Lung microvascular endothelial cell (primary cell): ENCODE measurements at places on chromosomes 11 and 22.

GRCh38 chr11:16863389-16863788 is 124.9 kb downstream of the C11orf58 start:
- no peak for DNase-seq

DNA sequence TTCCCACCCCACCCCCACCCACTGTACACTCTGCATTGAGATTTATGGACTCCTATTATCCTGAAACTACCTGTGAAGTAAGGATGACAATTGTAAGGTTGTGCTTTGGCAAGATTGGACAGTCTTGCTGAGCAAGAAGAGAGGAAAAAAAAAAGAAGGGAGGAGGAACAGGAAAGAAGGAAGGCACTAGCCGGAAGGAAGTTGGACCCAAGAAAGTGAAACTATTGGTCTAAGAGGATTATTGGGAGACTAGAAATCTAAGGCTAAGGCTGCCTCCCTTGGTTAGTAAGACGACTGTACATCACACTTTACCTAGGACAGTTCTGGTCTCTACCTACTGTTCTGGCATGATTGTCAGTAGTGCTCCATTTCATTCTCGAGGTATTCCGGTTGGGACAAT is 12.1 kb upstream of the TRIM44 start:
- no peak for DNase-seq

DNA sequence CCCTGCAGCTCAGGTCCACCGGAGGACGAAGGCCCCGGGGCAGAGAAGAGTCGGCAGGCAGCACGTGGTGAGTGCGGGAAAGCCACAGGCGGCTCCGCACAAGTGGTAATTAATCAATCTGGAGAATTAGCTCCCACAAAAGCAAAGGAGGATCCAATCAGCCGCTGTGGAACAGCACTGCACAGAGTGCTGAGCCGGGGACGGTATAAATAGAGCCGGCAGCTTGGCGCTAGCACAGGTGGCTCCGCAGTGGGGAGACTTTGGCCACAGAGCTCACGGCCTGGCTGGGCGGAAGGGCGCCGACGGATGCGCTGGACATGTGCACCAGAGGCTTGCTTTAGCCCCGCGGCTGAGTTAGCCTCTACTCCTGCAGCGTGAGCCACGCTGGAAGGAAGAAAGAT is 48.9 kb downstream of the IGSF9B start:
- no peak for DNase-seq

DNA sequence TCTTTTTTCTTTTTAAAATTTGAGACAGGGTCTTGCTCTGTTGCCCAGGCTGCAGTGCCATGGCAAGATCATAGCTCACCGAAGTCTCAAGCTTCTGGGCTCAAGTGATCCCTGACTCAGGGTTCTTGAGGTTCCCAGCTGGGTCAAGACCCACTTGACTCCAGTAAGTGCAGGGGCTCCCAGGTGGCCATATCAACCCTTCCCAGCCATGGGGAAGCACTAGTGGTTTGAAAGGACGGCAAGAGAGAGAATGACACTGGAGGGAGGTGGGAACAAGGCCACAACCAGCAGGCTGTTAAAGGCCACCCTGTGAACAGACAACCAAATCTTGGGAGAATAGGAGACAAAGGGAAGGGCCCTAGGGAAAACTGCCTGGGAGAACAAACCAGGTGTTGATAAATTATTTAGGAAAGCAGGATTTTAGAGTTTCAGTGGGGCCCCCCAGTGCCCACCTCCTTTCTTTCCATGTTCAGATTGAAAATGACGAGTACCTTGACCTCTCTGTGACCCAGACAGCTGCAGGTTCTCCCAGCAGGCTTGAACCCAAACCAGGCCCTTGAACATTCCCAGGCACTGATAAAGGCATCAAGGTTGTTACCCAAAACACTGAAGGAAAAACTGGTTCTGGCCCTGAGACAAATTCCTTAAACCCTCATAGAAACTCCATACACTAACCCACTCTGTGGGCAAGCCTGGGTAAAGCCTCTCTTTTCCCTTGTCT is 28.8 kb downstream of the KLHL22 start:
- DNase-seq, result no peak

DNA sequence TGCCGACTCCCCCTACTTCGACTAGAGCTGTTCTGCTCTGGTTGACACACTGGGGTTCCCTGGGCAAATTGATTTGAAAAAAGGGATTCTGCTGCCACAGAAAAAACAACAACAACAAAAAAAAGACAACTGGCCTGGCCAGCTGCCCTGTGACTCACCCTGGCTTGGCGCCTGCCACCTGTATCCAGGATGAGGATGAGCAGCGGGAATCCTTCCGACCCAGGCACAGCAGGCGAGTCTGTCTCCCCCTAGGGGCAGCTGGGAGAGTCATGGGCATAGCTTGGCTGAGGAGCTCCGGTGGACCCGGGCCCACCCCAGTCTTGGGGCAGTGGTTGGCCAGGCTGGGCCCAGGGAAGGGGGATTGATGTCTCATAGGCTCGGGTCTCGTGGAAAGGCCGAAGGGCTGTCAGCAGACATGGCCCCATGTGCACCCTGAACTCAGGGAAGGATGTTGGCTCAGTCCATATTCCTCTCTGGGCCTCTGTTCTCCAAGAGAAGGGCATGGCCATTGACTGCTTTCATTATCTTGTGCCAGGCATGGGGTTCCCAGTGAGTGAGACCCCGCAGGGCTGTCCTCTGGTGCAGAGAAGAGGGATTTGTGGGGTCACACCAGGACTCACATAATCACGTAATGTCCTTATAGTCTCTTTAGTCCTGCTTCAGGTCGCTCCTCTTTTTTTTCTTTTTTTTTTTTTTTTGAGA is 10.4 kb upstream of the SUN2 start:
- peak; percentile 54 for DNase-seq

DNA sequence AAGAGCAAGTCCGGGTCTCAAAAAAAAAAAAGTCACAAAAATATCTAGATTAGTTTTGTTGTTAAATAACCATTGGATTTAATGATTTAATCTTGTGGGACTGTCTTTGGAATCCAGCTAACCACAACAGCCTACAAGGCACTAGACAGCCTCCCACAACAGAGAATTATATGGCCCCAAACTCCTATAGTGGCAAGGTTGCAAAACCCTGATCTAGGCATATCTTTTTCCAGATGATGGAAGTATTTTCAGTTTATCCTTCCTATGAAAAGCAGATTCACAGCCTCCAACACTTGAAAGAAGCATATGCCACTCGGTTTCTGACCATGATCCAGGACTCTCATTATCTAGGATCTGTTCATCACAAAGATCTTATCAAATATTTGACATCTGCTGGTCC is 5.4 kb upstream of the C11orf87 start:
- no peak for DNase-seq

DNA sequence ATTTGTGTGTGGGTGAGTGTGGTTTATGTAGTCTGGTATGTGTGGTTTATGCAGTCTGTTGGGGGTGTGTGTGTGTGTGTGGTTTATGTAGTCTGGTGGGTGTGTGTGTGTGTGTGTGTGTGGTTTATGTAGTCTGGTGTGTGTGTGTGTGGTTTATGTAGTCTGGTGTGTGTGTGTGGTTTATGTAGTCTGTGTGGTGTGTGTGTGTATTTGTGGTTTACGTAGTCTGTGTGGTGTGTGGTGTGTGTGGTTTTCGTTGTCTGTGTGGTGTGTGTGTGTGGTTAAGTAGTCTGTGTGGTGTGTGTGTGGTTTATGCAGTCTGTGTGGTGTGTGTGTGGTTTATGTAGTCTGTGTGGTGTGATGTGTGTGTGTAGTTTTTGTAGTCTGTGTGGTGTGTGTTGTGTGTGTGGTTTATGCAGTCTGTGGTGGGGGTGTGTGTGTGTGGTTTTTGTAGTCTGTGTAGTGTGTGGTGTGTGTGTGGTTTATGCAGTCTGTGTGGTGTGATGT is 26.2 kb upstream of the PARVG start:
- DNase-seq, result no peak

DNA sequence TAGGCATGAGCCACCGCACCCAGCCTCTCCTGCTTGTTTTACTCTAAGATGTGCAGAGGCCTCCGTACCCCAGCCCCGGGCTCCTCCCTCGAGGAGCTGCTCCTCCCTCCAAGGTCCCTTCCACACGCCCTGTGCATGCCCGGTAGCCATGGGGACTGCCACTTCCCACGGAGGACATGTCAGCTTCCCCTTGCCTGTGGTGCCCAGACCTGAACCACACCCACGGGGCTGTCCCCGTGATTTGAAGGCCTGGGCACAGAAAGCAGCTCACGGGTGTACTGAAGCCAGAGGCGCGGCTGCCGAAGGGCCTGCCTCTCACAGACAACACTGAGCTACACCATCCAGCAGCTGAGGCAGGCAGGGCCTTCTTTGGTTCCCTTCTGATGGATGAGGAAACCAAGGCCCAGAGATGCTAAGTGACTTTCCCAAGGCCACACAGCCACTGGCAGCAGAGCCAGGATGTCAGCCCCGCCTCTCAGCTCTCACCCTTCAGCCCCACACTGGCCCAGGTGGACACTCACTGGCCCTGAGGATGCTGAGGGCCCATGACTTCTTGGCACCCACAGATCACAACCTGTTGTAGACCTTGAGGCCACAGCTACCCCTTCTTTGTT is 7.3 kb downstream of the INS start:
- no peak for DNase-seq

GRCh38 chr11:97738751-97739150 is 1282.0 kb upstream of the CNTN5 start:
- DNase-seq, result no peak

DNA sequence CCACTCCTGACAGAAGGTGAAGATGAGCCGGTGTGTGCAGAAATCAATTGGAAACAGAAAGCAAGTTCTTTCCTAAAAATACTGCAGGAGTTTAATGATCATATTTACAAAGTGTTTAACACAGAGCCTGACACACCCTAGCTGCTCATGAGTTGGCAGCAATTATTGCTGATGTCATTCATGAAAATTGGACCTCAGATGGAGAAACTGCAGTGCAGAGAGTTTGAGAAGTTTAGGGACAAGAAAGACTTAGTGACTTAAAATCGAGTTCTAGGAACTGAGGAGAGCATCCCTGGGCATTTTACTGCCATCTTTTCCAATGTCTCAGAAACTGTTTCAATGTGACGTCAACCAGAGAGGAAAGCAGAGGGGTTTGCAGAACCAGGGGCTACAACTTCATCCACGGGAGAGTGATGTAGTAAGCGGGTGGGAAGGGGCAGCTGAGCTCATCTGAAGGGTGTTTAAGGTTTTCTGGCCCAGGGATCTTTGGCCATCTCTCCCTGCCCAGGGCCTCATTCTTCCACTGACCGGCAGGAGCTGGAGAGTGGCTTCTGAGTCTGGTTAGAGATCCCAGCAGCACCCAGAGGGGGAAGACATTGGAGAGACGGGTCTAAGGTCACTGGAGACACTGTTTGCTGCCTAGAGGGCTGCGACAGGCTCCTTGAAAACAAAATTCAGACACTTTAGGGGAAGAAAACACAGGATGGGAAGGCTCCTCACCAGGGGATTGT is 21.1 kb upstream of the IGLL5 start:
- no peak for DNase-seq

- no peak for DNase-seq
Observed at GRCh38 chr22:25420471-25420924, 144.0 kb upstream of the GRK3 start.

- no peak for DNase-seq
Observed at GRCh38 chr11:126704096-126704495, 296.5 kb downstream of the KIRREL3 start.

- DNase-seq, result no peak
Observed at GRCh38 chr22:48819232-48819631, 1008.4 kb downstream of the BRD1 start.

GRCh38 chr11:123054301-123055065 is 7.5 kb downstream of the HSPA8 start:
- DNase-seq, result peak; percentile 72

DNA sequence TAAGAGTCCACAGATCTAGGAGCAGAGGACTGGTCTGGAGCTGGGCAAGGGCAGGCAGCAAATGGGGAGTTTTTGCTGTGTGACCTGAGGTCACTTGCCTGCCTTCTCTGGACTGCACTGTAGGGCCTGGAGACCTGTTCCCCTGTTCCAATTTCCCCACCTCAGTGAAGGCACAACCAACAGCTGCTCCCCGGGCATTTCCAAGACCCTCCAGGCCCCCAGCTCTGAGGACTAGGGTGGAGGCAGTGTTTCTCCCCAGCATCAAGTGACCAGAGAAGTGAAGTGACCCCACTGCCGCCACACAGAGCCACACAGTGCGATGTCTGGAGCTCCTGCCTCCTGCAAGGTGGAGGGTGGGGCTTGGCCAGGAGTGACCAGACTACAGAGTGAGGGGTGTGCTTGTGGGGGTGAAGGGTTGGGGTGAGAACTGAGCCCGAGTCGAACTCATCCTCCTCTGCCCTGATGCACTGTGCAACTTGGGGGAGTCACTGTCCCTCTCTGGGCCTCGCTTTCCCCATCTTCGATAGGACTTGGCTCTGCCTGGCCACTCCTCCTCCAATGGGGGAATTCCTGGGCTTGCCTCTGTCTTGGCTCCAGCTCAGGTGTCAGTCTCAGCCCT is 21.6 kb downstream of the P2RY2 start:
- no peak for DNase-seq

GRCh38 chr11:34382532-34383276 is 24.9 kb upstream of the ABTB2 start:
- DNase-seq, result no peak

GRCh38 chr22:20783844-20784723 is 10.2 kb downstream of the SERPIND1 start:
- peak; percentile 93 for DNase-seq

DNA sequence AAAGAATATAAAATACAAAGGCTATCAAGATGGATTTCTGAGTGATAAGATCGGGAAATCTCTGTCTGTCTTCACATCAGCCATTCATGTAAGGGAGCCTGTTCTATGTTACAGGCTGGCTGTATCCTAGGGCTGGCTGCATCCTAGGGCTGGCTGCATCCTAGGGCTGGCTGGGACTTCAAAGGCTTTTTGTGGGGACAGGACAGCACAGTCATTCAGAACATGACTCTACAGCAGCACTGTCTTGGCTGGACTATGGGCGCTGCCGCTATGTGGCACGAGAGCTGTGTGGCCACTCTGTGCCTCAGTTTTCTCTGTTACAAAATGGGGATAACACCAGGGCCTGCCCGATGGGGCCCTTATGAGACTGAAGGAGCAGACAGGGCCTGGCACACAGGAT is 10.2 kb downstream of the ADAMTS8 start:
- DNase-seq, result no peak

DNA sequence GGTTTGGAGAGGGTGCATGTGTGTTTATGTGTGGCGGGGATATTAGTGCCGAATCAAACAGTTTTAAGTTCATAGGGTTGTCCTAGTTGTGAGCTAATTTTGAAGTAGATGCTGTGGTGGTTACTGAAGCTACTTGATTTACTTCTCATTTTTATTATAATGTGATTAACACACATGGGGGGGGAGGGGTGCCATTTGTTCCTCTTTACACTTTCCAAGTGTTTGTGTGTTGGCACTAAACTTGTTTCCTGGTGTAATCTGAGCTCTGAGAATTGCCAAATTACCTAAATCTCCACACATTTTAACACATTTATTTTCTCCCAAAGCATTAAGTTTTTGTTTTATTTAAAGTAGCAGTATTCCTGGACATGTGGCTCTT is 60.1 kb downstream of the ZNRF3 start:
- DNase-seq, result no peak
